SW480 (cell line): ENCODE measurements at places on chromosomes 2 and 18.

- no peak for DNase-seq
These were observed 243.4 kb downstream of the TGIF1 start for GRCh38 chr18:3693410-3693809.

- DNase-seq: no peak
These were observed 206.4 kb downstream of the NBAS start for GRCh38 chr2:15354596-15355366.

- no peak for DNase-seq
These were observed 343.9 kb upstream of the MMADHC start for GRCh38 chr2:149931486-149931885.

DNA sequence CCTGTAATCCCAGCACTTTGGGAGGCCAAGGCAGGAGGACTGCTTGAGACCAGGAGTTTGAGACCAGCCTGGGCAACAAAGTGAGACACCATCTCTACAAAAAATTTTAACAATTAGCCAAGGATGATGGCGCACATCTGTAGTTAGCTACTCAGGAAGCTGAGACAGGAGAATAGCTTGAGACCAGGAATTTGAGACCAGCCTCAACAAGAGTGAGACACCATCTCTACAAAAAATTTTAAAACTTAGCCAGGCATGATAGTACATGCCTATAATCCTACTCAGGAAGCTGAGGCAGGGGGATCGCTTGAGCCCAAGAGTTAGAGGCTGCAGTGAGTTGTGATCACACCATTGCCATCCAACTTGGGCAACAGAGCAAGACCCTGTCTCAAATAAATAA lies 7.0 kb downstream of the MEMO1 start:
- no peak for DNase-seq

DNA sequence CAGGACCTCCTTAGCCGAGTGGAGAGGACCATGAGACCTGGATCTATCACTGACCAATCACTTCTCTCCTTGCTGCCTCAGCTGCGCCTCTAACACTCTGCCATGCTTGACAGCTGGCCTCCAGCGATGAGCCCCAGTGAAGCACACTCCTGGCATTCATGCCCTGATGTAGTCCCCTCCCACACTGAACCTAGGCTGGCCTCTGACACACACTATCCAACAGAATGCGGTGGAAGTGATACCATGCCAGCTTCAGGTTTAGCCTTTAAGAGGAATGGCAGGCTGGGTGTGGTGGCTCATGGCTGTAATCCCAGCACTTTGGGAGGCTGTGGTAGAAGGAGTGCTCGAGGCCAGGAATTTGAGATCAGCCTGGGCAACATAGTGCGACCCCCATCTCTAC lies 73.7 kb upstream of the LAPTM4A start:
- no peak for DNase-seq
